ENCODE measurements at places on chromosomes 4 and X.

DNA sequence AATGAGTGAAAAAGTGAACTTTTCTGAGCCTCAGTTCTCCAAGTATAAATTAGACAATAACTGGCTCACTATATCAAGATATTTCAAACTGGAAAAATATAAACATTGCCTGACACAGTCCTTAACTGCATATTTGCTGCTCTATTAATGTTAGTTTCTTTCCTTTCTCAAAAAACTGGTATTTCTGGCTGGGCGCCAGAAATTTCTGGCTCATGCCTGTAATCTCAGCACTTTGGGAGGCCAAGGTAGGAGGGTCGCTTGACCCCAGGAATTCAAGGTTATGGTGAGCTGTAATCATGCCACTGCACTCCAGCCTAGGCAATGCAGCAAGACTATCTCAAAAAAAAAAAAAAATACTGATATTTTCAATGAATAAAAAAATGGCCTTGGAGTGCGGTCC lies 227.0 kb downstream of the MAGEB17 start:
- peak; percentile 12 for DNase-seq

DNA sequence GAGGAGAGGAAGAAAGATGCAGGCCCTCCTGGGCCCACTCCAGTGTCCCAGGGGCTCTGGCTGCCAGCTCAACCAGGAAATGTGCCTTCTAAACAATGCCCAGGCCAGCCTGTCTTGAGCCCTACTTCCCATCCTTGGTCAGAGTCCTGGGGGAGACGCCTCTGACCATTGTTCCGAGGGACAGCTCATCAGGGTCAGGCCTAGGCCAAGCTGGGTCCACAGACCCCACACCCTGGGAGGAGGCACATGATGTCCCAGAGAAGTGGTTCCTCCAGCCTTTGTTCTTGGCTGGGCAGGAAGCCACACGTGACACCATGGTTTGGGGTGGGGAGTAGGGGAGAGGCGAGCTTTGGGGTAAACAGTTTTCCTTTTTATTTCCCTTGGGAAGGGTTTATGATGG lies 102.5 kb downstream of the EFNB1 start:
- no peak for DNase-seq

- DNase-seq = no peak
Measured at GRCh38 chrX:18927558-18927957, 56.4 kb downstream of the PHKA2 start.

DNA sequence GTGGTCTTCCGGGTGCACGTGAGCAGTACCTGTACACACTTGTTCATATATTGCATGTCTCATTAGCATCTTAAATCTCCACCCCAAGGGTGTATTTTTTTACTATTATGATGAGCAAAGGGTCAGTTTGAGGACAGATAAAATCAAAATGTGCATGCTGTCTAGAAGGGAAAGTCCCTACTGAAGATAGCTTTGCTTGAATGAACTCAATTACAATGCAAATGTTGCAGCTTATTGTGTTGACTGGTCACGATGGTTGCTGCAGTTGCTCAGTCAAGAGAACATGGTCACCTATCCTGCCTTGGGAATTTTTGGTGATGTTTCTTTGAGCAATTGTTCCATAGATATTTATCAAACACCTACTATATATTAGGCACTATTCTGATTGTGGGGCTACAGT lies 103.8 kb upstream of the MID1IP1 start:
- DNase-seq = no peak

DNA sequence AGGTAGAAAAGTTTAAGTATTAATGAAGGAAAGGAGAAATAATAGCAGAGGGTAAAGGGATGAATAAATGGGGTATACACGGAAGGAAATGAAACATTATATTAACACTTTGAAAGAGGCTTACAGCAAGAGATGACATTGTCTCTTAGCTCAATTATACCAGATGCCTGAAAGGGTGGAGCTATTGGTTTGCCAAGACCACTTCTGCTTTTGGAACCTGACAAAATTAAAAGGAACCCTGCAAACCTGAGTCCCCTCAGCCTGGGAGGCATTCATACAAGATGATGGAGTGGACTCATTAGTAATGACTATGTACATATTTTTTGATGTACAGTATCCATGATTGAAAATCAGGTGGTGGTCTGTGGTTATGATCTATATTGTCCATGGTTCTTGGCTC lies 45.1 kb upstream of the HPF1 start:
- DNase-seq = no peak

DNA sequence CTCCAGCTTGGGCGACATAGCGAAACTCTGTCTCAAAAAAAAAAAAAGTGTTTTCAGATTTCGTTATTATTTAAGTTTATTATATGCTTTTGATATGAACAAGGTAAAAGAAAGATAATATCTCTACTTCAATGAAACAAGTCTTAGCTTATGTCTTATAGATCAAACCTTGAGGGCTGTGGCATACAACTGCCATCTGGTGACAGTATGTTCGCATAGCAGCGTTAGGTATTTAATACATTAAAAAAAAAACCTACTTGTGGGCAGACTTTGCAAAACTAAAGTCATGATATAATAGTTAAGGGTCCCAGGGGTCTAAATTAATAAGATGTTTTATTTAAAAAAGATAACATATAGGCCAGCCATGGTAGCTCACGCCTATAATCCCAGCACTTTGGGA lies 161.2 kb upstream of the AMOT start:
- DNase-seq = no peak

GRCh38 chr4:140653718-140654494 lies 85.1 kb upstream of the UCP1 start:
- DNase-seq = peak; percentile 62

- no peak for DNase-seq
Measured at GRCh38 chr4:8912089-8912455, 40.4 kb upstream of the HMX1 start.

DNA sequence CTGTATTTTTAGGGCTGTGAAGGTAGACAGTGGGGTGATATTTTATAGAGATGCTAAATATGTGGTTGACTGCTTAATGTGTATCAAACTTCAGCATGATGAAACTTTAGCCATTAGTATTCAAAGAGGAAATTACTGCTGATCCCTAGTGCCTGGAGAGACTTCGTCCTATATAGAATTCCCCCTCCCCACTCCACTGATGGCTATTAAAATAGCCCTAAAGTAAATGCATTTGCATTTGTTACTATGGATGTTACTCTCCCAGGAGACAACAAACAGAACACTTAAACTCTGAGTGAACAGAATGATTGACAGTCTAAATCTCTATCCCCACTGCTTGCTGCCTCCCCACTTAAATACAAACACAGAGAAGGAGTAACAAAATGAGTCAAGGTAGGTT lies 39.1 kb downstream of the ADGRL3 start:
- no peak for DNase-seq

GRCh38 chr4:139558235-139559088 lies 2.4 kb upstream of the SETD7 start:
- DNase-seq = no peak

- no peak for DNase-seq
Measured at GRCh38 chr4:63898961-63899360, 510.3 kb downstream of the TECRL start.

DNA sequence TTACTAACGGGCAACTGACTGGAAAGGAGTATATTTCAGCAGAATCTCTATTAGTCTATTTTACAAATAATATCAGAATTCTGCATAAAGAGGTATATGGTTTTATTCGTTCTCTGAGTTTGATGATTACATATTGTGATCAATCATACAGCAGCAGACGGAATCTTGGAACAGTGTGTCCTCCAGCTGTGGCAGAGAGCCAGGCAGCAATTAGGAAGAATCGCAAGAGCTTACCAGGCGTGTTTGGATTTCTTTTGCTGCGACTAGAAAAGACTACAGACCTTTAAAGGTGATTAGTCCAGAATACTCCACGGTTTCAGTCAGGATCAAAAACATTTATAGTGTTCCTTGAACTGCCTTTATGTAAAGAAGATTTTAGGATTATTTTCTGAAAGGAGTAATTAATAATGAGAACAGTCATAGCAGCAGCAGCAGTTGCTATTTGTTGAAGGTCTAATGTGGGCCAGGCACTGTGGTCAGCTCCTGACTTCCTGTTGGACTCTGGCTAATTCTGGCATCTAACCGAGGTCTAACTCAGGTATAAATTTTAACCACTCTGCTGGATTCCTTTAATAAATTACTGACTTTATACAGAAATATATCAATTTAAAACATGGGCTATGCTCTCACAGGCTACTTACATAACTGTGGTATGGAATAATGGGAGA lies 225.3 kb upstream of the CXorf66 start:
- no peak for DNase-seq

DNA sequence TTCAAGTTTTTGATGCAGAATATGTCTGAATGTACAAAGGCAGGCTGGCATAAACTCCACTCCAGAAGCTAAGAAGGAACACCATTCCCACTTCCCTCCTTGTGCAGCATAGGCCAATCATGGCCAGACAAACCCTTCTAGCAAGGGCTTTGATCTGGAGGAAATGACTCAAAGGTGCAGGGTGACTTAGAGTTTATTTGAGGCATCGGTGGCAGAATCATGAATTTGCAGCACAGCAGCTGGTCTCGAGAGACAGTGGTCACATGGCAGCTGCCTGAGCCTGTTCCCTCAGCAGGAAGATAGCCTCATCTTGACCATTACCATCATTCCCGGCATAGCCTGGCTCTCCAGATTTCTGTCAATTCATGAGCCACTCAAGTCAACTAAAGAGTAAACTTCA lies 154.5 kb downstream of the ATP10D start:
- peak; percentile 24 for DNase-seq

DNA sequence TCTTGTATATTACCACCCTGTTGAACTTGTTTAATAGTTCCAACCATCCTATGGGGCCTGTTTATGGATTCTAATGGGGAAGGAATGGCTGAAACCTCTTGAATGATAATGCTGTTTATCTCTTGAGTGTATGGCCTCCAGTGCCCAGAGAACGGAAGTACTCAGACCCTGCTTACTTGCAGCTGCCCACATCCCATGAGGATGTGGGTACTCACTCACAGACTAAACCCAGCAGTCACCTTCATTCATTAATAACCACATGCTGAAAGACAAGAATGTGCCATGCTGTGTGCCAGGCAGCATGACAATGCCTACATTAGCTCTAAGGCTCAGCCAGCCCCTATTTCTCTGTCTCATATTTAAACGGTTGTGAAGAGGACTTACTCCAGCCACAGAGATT lies 5.9 kb upstream of the ARMCX5 start:
- DNase-seq = no peak

- DNase-seq = peak; percentile 85
Measured at GRCh38 chr4:74418063-74418670, 26.8 kb upstream of the AREG start.

DNA sequence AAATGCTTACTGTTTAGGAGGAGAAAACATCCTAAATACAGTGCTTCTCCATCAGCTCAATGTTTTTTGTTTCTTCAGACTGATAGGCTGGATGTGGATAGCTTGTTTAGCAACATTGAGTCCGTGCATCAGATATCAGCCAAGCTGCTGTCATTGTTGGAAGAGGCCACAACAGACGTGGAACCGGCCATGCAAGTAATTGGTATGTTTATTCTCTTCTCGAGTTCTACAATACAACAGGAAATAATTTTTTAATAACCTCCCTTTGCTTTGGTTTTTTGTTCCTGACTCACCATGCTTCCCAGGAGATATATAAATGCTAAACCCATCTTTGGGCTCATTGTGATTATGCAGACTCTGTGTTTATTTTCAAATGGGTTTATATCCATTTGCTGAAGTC lies 60.9 kb downstream of the ARHGEF38 start:
- no peak for DNase-seq

DNA sequence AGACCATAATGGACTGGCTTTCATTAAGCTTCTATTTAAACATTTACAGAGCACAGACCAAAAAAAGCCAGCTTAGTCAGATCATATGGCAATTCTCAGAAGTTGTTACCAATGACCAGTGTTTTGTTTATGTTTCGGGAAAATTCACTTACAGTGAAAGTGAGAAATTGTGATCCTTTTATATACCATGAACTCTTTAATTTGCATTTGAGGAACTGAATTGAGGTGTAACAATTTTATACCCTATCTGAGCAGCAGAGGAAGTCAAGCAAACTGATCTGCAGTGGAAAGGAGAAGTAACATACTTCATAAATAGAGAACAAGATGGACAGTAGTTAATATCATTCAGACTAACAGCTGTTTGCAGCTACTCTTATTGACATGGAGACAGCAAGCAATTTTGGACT lies 97.1 kb downstream of the TMA16 start:
- DNase-seq = no peak

DNA sequence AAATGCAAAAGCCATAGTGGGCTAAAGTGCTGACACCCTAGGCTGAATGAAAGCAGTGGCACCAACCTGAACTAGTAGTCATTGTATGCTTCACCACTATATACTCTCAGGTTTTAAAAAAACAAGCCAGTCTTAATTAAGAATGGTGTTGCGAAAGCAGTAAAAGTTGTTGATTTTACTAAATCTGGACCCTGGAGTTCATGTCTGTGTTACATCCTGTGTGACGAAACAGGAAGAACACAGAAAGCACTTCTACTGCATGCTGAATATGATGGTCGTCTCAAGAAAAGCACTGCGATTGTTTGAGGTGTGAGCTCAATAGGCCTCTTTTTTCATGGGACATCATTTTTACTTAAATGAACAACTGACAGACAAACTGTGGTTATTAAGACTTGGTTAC lies 24.2 kb upstream of the GDPD2 start:
- DNase-seq = peak; percentile 1

DNA sequence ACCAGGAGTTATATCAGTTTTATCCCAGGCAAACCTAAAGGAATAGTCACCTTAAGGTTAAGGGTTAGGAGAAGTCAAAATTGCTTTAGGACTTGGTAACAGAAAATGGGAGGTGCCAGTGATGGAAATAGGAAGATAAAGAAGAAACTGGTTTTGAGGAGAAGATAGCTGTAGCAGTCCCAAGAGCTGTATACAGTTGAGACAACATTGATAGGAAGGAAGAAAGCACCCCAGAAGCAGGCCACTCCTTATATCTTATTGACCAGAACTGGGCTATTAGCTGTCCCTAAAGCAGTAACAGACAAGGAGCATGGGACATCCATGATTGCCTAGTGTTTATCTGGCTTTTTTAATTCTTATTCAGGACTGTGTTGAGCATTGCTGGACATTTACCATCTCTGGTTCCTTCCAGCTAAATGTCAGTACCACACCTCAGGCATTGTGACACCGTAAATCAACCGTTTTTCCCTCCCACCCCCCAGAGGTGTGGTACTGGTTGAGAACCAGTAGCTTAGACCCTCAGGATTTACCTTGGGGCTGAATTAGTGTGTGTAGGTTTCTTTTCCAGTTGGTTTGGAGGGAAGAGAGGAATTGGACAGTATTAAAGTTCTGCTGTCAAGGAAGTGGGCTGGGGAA lies 2.0 kb upstream of the PGRMC2 start:
- no peak for DNase-seq

DNA sequence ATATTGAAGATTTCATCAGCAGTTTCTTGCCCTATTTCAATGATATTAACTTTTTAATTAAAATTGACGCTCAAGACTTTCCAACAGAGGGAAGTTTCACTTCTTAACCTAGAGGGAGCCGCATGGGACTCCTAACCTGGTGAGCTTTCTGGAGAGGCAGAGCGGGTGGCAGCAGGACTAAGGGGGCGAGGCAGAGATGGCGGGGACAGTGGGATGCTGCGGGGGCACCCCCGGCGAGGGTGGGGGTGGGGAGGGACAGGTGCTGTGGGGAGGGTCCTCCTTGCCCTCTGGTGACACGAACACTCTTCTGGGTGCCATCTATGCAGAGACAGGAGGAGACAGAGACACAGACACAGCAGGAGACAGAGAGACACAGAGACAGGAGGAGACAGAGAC lies 104.4 kb downstream of the ADRA2C start:
- no peak for DNase-seq
